A549 treated with Mapracorat at 1 μM for 4 hours (cell line): ENCODE measurements at places on chromosomes 13 and 19. TPM values are rescaled to one million over a fixed set of nuclear protein-coding genes. Genes with fewer than 3 reads are reported as not detected.

The ZNF813 gene
- 0.13 to 0.37 TPM (median 0.17 TPM) in 5 replicates for total RNA-seq

The OR7A17 gene
- total RNA-seq, result not detected in 5 replicates

The SHISA7 gene
- total RNA-seq, result not detected in 5 replicates

The DCT gene
- total RNA-seq, result not detected in 5 replicates

The FAAP24 gene
- 14.0 to 15.6 TPM (median 14.7 TPM) in 5 replicates for total RNA-seq

The FOSB gene
- total RNA-seq, result 12.2 to 18.7 TPM (median 15.8 TPM) in 5 replicates

The KIRREL2 gene
- total RNA-seq, result 0.42 to 0.60 TPM (median 0.55 TPM) in 5 replicates

The KASH5 gene
- total RNA-seq, result 0.06 TPM in 1 of 5 replicates, not detected in the others

The SETDB2 gene
- 1.6 to 2.4 TPM (median 2.1 TPM) in 5 replicates for total RNA-seq

The IL4I1 gene
- 0.35 to 0.71 TPM (median 0.59 TPM) in 5 replicates for total RNA-seq

The CCL25 gene
- total RNA-seq, result not detected in 5 replicates

The LILRB2 gene
- total RNA-seq, result 0.05 to 0.26 TPM (median 0.11 TPM) in 5 replicates

The FPR3 gene
- total RNA-seq, result not detected in 5 replicates

The ZNF160 gene
- total RNA-seq, result 7.2 to 8.3 TPM (median 7.5 TPM) in 5 replicates

The PSG6 gene
- not detected in 5 replicates for total RNA-seq

The MBD3L3 gene
- total RNA-seq, result not detected in 5 replicates

The ERICH6B gene
- total RNA-seq, result not detected in 5 replicates

The NLRP11 gene
- total RNA-seq, result 0.04 TPM in 1 of 5 replicates, not detected in the others

The GSX1 gene
- not detected in 5 replicates for total RNA-seq

The SWSAP1 gene
- total RNA-seq, result 1.8 to 2.5 TPM (median 2.0 TPM) in 5 replicates

The HNRNPUL1 gene
- total RNA-seq, result 293 to 307 TPM (median 295 TPM) in 5 replicates

The DYRK1B gene
- 17.3 to 23.2 TPM (median 22.1 TPM) in 5 replicates for total RNA-seq

The GAPDHS gene
- 0.21 TPM in 1 of 5 replicates, not detected in the others for total RNA-seq

The SIGLEC12 gene
- not detected in 5 replicates for total RNA-seq

The CGB1 gene
- not detected in 5 replicates for total RNA-seq
